T-helper 1 cell (primary cell): ENCODE measurements at places on chromosomes 12 and 14.

- DNase-seq: no peak
Measured at GRCh38 chr14:77059276-77059915, 30.9 kb upstream of the IRF2BPL start.

GRCh38 chr14:99038431-99038820 is 233.6 kb downstream of the BCL11B start:
- DNase-seq: no peak

- DNase-seq: no peak
Measured at GRCh38 chr12:42716491-42716891, 126.9 kb upstream of the PRICKLE1 start.

DNA sequence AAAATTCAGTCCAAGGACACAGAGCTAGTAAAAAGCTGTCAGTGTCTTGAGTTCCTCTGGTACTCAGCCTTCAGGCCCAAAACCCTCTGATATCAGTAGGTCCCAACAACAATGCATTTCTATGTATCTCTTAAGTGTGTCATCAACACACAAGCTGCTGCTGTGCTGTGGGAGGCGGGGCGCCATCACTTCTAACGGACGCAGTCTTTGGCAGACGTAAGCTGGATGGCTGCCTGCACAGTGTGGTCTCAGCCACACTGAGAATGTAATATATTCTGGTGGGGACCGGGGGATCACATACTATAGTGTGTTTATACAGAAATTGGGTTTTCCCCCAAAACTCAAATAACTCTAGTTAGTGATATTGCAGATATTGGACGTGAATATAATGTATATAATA is 123.9 kb downstream of the SUDS3 start:
- DNase-seq: no peak

DNA sequence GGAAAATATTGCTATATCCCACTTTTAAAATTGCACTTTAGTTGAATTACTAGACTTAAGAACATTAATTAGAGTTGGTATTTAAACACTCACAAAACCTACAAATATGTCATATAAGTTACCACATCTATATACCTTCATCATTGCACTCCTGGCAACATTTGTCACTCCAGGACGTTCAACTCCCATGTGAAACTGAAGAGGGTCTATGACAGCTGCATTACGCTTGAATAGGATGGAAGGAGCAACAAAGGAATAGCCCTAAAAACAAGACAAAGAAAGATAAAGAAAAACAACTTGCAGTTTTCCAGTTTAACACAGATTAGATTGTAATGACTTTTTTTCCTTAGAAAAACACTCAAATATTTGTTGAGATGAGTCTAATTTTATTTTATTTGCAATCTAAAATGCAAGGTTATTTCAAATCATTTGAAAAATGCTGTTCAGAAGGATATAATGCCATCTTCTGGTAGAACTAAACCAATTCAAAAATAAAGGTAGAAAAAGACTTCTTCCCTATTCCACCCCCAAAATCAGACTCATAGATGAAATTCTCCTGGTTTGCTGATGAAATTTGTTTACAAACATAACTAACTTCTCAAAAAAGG is 84.3 kb upstream of the TTC7B start:
- no peak for DNase-seq

DNA sequence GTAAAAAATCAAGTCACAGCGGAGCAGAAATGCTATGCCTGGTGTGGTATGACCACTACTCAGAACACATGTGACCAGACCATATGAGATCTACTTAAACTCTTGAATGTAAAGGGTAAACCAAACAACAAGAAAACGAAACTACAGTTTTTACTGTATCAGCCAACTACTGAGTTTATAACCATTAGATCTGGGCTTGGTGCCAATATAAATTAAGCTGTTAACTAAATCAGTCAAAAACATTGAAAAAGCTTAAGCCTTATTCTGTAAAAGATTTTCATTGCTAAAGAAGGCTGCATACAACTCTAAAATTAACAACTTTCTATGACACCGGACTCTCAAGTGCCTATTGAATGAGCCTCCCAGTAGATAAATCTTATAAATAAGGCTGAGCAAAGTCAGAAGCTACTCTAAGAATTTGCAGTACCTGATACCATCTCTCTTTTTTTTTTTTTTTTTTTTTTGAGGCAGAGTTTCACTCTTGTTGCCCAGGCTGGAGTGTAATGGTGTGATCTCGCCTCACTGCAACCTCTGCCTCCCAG is 35.4 kb downstream of the SPTLC2 start:
- no peak for DNase-seq

GRCh38 chr12:56119361-56119796 is 1.3 kb downstream of the ZC3H10 start:
- peak; percentile 42 for DNase-seq

GRCh38 chr14:69475194-69475818 is 9.2 kb upstream of the PLEKHD1 start:
- no peak for DNase-seq

- no peak for DNase-seq
Measured at GRCh38 chr12:94922561-94922960, 80.9 kb downstream of the NDUFA12 start.

- no peak for DNase-seq
Measured at GRCh38 chr12:43143278-43143677, 408.7 kb downstream of the ADAMTS20 start.

DNA sequence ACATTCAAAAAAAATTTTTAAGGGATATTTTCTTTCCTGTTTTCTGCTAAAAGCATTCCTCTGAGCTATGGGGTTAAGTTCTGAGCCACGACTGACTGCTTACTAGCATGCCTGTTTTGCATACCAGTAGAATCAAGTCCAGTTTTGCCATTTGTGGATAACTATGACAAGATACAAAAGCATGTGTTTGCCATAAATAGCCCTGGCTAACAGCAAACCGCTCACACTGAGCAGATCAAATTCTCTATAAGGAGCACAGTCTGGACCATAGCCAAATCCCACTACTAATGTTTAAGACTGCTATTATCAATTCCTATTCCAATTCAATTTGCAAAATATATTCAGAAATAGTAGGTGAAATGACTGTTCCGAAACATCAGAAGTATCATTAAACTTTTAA is 3.2 kb downstream of the CFL2 start:
- no peak for DNase-seq

DNA sequence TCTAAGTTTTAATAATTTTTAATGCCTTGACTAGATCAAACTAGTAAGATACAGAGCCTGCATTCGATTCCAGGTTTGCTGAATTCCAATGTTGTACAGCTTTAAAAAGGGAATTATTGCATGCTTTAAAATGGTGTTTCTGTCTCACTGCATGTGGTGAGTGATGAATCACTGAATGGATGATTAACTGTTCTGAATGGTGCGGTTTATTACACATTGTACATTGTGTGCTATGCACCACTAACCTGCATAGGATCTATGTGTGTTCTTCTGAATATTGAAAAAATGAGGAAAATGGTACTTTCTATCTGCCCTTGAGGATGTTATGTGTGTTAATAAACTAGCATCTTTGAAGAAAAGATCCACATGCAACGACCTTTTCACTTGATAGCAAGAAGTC is 231.7 kb downstream of the NRXN3 start:
- no peak for DNase-seq

DNA sequence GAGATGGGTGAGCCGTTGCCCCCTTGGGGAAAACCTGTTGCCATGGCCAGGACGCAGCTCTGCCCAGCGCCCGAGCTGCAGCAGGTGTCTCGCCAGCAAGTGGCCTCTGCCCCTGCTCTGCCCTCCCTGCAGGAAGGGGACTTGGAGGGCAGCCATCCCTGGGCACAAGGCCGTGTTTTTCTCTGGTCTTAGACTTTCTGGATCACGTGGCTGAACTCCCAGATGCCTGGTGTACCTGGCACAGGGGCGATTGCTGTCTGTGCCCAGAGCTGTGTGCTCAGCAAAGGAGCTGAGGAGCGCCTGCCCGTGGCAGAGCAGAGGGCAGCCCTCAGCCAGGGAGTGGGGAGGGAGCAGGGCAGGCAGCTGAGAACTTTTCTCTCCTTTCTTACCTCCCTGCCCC is 38.0 kb downstream of the TMEM63C start:
- no peak for DNase-seq
